ENCODE measurements at places on chromosomes 6 and 20. TPM values are rescaled to one million over a fixed set of nuclear protein-coding genes. Genes with fewer than 3 reads are reported as not detected.

DNA sequence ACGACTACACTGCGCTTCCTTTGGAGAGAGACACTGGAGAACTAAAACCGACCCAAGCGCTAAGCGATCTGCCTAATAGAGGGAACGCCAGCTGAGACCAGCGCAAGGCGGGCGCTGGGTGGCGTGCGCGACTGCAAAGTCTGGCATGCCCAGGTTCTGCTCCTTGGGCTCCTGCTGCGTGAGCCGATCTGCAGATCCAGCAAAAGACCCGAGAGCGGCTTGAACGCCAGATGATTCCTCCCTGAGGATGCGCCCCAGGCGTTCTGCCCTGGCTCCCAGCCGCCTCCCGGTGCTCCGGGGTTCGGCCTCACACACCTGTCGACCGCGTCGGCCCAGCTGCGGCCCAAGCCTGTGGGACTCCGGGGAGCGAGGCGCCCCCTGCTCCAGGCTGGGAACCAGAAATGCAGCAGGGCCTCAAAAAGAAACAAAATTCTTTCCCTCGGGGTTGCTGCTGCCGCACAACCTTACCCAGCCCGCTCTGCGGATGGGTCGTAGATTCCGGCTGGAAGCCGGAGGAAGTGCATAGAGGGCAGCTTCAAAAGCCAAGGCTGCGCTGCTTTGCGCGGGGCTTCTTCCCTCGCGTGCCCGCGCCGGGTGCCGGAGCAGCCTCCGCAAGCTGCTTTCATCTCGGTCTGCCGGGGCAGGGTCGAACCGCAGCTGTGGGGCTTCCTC, 17.9 kb upstream of the PRDM13 start:
- H3K36me3 ChIP-seq: no peaks in the 10 kb centered on the region
- H3K4me1 ChIP-seq: peaks cover 12% of the 10 kb centered on the region

DNA sequence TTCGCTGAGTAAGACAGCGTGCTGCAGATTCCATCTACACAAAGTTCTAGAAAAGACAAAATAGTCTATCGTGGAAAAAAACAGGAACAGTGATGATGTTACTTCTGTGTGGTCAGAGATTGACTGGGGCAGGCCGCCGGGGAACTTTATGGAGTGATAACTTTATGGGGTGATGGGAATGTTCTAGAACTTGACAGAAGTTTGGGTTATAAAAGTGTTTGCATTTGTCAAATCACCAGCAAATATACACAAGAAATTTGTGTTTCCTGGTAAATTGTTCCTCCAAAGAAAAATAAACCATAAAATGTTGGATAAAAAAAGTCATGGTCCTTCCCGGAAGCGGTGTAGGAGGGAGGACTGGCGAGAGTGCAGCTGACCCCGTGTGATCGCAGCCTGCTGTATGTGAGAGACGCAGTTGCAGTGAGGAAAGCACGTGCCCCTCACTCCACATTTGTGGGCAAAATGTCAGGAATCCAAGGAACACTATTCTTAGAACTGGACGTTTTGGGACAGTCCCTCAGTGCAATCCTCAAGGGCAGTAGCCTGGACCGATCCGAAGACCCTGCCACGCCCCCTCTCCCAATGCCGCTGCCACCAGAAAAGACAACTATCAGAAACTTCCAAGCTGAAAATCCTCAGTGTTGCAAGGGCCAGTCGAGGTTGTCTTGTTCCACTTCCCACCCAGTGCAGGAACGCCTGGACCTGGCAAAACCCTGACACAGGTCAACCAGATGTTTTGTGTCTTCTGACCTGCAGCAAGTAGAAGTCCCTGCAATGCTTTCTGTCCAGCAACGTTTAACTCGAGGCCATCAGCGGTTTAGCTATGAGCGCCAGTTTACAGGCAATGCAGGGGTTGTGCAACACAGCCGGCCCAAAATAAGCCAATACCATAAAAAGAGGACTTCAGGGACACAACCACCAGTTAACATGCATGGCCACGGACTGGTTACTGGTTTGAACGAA, 80.5 kb upstream of the QKI start:
- no peak for DNase-seq
- H3K4me3 ChIP-seq: no peak overlapping the region
- H3K27me3 ChIP-seq: no peaks in the 10 kb centered on the region
- no peaks in the 10 kb centered on the region for H3K4me1 ChIP-seq
- H3K27ac ChIP-seq: no peak overlapping the region

DNA sequence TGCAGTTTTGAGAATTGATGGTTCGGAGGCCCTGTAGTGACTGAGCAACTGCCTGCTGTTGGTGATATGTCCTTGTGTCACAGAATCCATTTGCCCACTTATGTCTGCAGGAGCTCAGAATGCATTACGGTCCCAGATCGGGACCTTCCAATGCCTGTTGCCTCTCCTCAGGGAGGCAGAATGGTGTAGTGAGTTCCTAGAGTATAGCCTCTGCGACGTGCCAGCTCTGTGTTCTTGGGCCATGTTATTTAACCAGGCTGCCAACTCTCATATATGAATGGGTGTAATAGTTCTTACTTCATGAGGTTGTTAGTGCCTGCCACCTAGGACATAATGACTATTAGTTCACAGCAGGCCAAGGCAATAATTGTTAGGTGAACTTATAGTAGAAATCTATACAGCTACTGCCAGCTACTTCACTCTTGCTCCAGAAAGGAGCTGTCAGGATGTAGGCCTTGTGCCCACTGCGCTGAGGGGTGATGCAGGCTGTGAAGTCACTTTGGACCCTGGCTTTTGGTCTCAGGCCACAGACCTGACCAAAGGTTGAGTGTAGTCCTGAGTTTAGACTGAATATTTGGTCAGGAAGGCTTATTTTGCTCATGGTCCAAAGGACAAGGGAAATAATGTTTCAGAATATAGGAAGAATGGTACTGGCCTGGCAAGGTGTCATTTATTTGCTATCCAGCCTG, 82.1 kb downstream of the ASXL1 start:
- DNase-seq: peak; percentile 86
- no peaks in the 10 kb centered on the region for H3K4me1 ChIP-seq
- H3K36me3 ChIP-seq: peaks cover 13% of the 10 kb centered on the region
- H3K4me3 ChIP-seq: no peak overlapping the region
- peak overlapping the region; percentile 7 for H3K27ac ChIP-seq

GRCh38 chr6:126112171-126112632, 125.9 kb downstream of the TRMT11 start:
- H3K36me3 ChIP-seq: no peaks in the 10 kb centered on the region
- H3K4me3 ChIP-seq: no peak overlapping the region
- no peaks in the 10 kb centered on the region for H3K27me3 ChIP-seq
- DNase-seq: no peak
- no peak overlapping the region for H3K27ac ChIP-seq
- H3K4me1 ChIP-seq: no peaks in the 10 kb centered on the region

Gene ZNF184
- total RNA-seq: 1.7 TPM

GRCh38 chr6:41122918-41123317, 31.2 kb downstream of the TREML1 start:
- no peaks in the 10 kb centered on the region for H3K36me3 ChIP-seq
- no peak overlapping the region for H3K27ac ChIP-seq

Gene OLIG3
- total RNA-seq: not detected

Gene TUBB1
- 0.26 TPM for total RNA-seq

GRCh38 chr6:98824902-98825599, 9.3 kb upstream of the POU3F2 start:
- no peaks in the 10 kb centered on the region for H3K36me3 ChIP-seq
- H3K4me1 ChIP-seq: no peaks in the 10 kb centered on the region
- peaks cover 36% of the 10 kb centered on the region for H3K27me3 ChIP-seq
- no peak overlapping the region for H3K4me3 ChIP-seq

GRCh38 chr6:120648713-120649112, 685.6 kb downstream of the TBC1D32 start:
- H3K36me3 ChIP-seq: no peaks in the 10 kb centered on the region
- DNase-seq: no peak
- H3K27me3 ChIP-seq: no peaks in the 10 kb centered on the region
- no peak overlapping the region for H3K4me3 ChIP-seq

Gene ANKRD66
- not detected for total RNA-seq

Gene GRIK2
- total RNA-seq: not detected

GRCh38 chr20:24993337-24994185, 1.0 kb upstream of the APMAP start:
- peak overlapping the region; percentile 86 for H3K27ac ChIP-seq
- no peaks in the 10 kb centered on the region for H3K27me3 ChIP-seq
- DNase-seq: no peak
- no peaks in the 10 kb centered on the region for H3K36me3 ChIP-seq
- H3K4me3 ChIP-seq: peak overlapping the region; percentile 87
- H3K4me1 ChIP-seq: peaks cover 32% of the 10 kb centered on the region

DNA sequence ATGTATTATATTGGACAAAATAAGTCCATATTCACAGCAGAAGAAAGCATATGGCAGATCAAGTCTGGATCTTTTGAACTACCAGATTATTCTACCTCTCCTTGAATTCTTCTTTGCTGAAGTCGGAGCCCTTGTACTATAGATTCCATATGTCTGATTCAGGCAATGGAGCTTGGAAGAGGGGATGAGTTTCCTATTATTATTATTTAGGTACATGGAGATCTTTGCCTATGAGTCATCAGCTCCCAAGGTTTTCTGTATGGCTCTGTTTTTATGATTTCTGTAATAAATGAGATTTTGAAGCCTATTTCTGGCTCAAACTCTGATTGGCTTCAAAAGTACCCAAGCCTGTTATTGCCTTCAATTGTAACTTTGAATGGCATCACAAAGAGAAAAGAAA, 72.0 kb downstream of the OPRM1 start:
- DNase-seq: no peak
- H3K4me3 ChIP-seq: no peak overlapping the region
- no peak overlapping the region for H3K27ac ChIP-seq

Gene OR2H1
- total RNA-seq: not detected
